Stromal cell of bone marrow (primary cell): ENCODE measurements at places on chromosomes 3 and 15.

- no peak for DNase-seq
Observed at GRCh38 chr3:42691816-42692666, 6.7 kb downstream of the KLHL40 start.

DNA sequence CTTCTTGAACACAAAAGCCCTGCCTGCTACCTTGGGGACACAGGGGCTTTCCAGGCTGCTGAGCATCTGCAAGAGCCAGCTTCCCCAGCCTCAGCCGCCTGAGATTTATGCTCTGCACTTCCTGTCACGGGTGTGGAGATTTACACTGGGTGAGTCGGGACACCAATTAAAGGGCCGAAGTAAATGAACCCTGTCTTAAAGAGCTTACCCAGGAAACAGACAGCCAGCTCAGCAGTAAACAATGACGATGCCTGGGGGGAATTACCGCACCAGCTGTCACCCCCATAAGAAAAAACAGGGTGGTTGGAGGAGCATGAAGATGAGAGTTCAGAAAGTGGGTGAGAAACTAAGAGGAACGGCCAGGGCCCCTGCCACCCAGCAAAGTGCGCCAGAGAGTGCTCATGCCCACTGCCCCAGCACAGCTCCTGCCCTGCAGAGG is 37.5 kb upstream of the IQSEC1 start:
- no peak for DNase-seq

DNA sequence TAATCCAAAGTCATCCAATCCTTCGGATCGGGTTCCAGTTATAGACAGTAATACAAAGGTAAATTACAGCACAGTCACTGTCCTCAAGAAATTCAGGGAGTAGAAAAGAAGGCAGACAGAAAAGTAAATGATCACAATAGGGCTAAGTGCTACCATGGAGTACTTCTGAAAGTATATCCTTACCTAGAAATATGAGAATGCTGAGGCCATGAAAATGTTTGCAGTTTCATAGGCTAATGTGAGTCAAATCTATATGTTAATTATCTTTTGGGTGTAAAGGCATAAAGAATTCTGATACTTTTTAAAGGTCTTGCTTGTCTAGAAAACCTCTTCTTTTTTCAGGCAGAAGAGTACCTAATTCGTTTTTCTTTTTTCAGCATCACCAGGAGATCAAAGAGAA is 29.8 kb downstream of the PBRM1 start:
- DNase-seq = no peak

DNA sequence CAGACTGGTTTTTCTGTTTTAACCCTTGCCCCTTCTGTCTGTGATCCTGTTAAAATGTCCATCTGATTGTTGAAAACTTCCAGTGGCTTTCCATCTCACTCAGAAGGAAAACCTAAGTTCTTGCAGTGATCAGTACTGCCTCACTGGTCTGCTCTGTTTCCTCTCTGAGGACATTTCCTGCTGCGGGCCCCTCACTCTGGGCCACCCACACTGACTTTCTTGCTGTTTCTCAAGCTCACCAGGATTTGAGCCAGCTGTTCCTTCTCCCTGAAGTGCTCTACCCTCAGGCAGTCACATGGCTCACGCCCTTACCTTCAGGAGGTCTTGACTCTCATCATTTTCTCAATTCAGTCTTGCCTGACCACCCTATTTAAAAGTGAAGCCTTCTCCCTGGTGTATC is 1.8 kb downstream of the GRK7 start:
- DNase-seq = no peak

DNA sequence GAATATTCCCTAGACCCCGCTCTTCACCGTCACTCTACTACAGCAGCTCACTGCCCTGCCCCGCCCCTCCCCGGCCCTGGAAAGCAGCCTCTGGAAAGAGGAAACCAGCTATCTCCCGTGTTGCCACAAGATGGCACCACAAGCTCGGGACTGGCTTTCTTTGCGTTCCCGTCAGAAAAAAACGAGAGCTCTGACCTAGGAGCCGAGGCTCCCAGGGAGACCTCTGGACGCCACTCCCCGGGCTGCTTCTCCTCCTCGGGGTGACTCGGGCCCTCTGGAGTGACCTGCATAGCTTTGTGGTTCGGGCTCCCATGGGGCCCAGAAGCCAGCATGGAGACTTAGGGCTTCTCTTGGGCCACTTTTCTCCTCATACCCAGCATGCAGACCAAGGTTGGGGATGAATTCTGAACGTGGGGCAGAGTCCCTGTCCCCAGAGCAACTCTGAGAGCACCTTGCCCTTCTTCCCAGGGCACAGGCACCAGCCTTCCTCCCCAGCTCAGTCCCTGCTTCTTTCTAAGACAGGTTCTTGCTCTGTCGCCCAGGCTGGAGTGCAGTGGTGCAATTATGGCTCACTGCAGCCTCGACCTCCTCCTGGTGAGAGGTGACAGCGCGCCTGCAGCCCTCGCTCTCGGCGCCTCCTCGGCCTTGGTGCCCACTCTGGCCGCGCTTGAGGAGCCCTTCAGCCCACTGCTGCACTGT is 19.0 kb downstream of the STOML1 start:
- DNase-seq = peak; percentile 70

DNA sequence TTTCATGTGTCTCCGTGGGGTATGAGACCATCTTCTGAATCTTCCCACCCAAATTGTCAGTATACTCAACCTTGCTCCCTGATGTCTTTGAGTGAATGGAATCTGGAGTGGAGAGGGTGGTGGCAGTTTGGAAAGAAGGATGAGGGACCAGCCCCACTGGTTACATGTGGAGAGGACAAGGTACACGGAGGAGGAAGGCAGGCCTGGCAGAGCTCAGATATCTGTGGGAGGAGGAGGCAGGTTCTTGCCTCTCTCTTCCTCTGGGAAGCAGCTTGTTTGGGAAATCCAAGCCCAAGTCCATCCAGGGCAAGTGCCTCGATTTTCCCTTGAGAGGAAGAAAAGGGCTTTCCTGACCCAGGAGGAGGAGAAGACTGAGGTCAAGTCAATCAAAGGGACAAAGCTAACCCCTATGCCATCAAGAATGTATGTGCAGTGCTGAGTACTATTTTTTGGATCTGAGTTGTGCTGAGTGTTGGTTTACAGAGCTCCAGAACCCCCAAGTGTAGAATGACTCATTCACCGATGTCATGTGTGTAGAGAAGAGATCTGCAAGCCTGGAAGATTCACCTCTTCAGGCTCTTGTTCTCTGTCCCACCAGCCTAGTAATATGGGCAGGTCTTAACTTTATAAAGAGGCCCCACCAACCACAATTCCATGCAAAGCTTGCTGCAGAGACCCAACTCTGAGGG is 19.8 kb upstream of the LOXL1 start:
- no peak for DNase-seq

GRCh38 chr15:89472785-89473256 is 23.6 kb downstream of the RHCG start:
- DNase-seq = no peak

GRCh38 chr15:63347074-63347857 is 34.4 kb downstream of the CA12 start:
- DNase-seq = no peak

DNA sequence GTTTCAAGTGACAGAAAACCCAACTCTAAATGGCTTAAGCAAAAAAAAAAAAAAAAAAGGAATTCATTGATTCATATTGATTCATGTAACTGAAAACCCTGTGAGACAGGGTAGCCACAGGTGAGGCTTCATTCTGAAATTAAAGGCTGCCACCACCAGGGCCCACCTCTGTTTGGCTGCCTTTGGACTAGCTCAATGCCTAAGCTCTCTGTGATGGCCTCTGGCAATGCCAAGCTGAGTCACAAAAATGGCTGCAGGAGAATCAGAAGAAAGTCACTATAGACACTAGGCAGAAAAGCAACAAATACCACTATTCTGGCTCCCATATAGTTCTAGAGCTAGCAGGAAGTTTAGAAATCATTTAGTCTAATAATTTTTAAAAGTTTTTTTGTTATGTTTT is 38.2 kb upstream of the GYG1 start:
- no peak for DNase-seq

DNA sequence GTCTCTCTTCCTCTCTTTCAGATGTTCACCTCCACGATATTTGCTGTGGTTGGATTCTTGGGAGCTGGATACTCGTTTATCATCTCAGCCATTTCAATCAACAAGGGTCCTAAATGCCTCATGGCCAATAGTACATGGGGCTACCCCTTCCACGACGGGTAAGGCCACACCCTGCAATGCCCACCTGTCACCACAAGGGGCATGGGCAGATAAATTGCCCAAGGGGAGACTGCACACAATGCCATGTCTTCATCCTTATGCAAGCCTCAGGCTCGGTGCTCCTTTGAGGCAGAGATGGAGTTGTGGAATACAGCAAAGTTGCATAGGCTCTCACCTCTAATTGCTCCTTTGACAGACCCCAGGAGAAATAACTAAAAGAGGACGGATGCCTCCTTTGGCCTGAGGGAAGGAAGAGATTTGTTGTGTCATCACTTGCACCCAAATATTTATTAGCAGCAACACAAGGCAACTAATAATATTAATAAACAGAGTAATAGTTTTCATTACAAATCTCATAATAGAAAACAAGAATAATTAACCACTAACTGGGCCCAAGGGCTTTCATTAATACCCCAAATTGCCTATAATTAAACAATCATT is 13.2 kb downstream of the TM4SF4 start:
- DNase-seq = no peak

- no peak for DNase-seq
Observed at GRCh38 chr3:5298453-5298852, 110.9 kb downstream of the EDEM1 start.

DNA sequence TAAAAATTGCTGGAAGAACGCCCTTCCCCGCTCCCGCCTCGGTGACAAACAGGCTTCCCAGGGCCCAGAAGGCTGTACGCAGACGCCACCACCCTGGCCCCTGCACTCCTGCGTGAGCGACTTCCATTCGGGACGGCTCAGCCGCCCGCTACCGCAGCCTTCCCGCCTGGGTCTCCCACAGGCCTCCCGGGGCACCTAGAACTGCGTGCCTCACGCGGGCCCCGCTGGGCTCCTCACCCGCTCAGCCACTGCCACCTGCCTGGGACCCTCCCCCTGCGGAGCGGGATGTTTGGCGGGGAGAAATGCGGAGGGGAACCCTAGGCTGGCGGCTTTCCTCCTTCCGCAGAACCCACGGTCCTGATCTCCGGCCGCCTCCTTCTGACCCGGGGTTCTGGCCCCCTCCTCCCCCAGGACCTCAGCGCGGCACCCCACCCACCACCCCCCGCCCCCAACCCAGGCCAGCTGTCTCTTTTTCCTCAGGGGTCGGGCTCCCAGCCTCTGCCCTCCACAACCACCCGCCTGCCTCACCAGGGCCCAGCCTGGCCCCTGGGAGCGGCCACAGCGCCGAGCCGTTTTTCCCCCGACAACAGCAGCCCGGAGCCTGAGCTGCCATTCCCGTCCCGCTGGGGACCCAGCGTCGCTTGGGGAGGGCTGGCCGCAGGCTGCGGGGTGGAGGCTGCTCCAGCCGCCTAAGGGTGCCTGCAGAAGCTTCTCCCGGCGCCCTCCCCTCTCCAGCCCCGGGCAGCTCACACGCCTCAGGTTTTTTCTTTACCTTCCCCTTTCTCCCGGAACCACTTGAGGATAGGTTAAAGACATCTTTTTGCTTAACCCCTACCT is 27.6 kb upstream of the RAB7A start:
- DNase-seq = no peak

- no peak for DNase-seq
Observed at GRCh38 chr3:12188681-12189287, 30.1 kb upstream of the TIMP4 start.

DNA sequence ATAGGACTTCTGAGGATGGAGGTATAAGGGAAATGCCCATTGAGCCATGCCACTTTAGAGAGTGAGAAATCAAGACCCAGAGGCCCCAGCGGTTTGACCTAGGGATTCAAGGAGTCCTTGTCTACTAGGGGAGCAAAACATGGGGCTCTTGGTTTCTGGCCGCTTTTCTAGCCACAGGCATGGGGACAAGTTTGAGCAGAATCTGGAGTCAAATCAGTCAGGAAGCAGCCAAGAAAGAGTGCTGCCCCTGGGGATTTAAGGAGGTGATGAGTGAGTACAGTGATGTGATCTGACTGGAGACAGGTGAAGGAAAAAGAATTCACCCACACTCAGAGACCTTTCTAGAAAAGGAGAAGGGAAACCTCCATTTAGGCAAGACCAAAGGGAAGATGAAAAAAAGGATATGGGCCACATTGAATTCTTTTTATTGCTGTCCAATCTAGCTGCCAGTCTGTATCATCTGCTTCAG is 244.0 kb upstream of the TBC1D5 start:
- DNase-seq = no peak

DNA sequence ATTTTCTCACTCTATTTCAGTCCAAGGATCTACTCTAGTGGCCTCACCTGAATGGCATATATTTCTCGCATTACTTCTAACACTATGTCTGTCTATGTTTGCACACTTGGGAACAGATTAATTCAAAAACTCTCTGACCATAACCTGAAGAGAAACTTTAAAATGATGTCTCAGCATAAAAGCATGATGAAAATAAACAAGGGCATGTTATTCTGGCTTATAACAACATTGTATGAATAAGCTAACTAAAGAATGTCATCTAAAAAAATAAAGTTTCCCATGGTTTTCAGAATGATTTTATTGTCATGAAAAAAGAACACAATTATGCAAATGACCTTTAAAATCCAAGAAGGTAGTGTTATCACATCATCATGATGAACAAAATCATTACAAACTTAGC is 85.5 kb upstream of the ROBO2 start:
- DNase-seq = no peak

DNA sequence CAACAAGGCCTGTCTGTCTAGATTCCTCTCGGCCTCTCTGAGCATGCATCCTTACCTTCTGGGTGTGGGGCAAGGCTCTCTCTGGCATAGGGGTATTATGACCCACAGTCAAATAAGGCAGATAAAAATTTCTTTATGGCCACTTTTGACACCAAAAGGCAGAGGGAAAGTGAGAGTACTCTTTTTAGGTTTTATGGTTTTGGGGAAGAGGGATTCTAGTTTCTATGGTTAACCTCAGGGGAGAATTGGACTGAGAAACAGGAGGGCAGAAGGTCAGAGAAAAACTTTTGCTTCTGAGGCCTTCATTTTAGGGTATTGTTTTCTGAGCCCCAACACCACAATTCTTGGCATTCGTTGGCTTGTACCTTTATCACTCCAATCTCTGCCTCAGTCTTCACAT is 70.0 kb upstream of the CCDC54 start:
- DNase-seq = no peak

DNA sequence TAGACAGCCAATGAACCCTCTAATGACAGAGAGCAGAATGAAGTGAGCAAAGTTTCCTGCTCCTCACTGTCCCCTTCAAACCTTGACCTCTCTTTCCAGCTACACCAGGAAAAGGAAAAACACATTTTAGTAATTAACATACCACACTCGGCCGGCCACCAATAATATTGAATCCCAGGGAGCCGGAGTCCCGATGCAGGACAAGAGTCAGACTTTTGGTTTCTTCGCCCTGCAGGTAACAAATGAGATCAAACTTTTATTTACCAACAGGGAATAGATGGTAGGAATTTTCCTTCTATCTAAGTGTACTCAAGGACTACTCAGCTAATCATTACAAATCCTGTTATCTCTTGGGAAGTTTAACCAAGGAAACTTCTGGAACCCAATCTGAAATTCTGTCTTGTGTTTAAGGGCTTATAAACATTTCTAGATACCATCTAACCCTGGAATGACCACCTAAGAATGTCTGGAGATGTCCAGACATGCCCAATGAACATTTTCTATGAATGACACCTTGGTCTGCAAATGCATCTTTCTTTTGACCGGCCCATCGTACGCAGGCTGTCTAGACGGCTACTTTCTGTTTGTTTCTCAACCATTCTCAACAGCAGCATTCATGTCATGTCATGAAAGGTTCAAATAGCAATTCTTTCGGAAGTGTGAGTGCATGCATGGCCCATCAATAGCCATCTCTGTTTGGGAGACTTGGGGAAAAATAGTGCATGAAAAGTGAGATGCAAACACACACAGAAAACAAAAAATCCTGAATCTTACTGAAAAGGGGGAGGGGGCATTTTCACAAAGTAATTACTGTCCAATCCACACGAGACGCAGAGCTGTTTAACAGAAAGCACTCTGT is 16.1 kb downstream of the PDZRN3 start:
- DNase-seq = no peak
